ENCODE measurements at places on chromosomes 4 and X.

DNA sequence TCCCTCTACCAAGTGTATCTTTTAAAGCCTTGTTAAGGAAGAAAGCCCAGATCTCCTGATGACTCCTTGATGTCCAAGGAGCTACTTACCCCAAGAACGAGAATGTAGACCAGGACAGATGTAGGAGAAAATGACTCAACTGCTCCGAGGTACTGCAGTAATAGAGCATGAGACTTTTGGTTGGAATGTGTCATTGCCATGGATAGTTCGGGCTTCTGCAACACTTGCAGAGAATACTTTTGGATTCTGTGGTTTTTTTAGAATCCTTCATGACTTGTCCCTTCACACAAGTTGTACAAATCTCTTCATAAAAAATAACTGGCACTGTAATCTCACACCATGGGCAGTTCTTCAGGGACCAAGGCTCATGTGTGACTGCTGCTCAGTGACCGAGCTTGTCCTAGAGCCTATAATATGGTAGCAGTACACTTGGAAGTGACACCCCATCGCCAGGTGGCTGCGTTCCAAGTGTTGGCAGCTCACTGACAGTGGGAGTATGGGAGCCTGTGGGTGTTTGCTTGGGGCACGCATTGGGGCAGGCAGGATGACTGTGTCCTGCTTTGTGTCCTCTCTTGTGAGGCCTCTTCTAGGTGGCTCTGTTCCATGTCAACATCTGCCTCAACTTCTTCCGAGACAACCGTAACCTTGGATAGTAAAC is 87.9 kb upstream of the WDR1 start:
- peak; percentile 6 for DNase-seq

- DNase-seq = peak; percentile 37
Observed at GRCh38 chrX:45143455-45143854, 57.2 kb downstream of the DIPK2B start.

GRCh38 chrX:97367125-97367524 is 483.4 kb downstream of the RPA4 start:
- no peak for DNase-seq

DNA sequence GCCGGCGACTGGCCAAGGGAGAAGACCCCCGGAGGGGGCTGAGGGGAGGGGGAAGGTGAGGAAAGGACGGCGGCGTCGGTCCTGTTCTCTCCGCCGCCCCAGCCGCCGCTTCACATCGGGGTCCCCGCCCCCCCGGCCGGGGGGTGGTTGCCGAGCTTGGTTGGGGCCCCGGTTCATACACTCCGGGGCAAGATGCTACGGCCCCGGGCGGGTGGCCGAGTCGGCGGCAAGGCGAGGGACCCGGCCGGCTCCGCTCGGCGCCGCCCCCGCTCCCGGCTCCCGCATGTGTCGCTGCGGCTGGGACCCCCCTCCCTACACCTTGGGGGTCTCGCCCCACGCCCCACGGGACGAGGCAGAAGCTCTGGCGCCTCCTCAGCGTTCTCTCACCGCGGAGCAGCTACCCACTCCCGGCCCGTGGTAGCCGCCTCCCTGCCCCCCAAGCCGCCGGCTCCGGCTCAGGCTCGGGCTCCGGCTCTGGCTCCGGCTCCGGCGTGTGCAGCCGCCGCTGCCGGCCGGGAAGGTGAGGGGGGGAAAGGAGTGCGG is 461 bp downstream of the FBXW7 start:
- DNase-seq = no peak

DNA sequence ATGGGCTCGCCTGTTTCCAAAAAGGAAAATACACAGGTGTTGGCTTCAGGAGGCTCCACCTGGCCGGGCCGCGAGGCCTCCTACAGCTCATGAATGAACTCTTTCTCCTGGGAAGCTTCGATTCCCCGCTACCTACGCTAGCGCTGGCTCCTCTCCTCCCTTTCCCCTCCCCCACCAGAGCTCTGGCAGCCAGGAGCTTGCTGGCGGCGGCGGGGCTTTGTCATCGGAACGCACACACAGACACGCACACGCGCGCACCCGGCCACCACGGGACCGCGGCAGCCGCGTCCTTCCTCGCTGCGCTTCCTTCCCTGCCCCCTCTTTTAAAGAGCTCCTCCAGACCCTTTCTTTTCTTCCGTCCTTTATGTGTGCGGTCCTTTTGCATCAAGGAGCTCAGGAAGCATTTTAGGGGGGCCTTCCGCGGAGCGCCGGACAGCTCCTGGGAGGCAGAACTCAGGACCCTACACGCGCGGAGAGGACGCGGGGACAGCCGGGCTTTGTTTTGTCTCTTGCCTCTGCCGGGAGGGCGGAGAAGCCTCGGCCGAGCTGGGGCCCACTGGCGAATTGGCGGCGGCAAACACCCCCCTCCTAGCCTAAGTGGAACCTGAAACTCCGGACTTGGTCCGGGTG is 70.2 kb upstream of the BCOR start:
- no peak for DNase-seq

DNA sequence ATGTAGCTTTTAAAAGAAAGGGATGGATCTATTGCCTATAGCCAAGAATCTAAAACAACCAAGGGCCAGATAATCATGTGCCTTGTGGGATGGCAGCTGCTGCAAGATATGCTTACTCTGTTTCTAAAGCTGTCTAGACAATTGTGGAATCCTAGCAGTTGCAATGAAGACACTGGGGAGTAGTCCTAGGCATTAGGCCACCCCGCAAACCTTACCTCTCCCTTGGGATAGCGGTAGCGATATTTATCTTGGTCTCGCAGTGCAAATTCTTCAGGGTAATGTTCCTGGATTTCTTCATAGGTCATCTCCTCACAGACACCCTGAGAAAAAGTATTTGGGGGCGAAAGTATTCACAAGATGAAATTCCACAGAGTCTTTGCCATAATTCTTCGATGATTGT is 24.6 kb downstream of the TRO start:
- no peak for DNase-seq

- no peak for DNase-seq
Observed at GRCh38 chrX:103066606-103067005, 2.6 kb upstream of the BEX1 start.

GRCh38 chr4:178463747-178464146 is 1021.5 kb upstream of the AGA start:
- no peak for DNase-seq

DNA sequence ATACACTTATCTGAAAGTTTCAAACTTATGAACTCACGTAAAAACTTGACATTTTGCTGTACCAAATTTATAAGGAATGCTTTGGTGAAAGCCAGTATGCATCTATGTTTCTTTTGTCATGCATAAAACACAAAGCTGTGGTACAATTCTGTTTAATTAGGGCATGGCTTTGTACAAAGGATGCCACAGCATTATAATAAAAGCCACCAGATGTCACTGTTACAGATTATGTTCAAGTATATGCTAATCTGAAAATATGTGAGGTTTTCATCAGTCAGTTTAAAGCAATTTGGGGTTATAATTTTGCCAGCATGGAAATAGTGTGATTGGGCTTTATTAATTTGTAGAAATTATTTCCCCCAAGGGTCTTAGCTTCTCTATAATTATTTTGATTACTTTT is 69.0 kb downstream of the ATOH1 start:
- DNase-seq = no peak

GRCh38 chr4:38390969-38391545 is 272.9 kb upstream of the KLF3 start:
- DNase-seq = no peak

- DNase-seq = no peak
Observed at GRCh38 chrX:42695800-42696358, 82.1 kb downstream of the PPP1R2C start.

- no peak for DNase-seq
Observed at GRCh38 chr4:187414716-187415115, 580.9 kb upstream of the ZFP42 start.

- no peak for DNase-seq
Observed at GRCh38 chr4:24594887-24595286, 10.5 kb upstream of the DHX15 start.

DNA sequence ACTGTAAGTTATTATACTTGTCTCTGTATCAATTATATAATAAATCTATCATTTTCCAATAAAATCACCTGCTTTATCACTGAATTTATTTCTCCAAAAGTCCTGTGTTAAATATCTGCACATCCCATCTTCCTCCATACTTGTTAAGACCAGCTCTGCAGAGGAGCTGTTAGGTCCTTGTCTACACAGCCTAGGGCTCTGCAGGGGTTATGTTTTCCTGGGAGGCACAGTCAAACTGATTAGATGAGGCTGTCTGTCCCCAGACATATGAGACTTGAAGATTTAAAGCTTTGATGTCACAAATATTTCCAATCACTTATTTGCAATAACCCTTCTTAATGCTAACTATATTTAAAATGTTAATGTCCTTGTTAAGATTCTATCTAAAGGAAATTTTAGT is 446.8 kb downstream of the TRAM1L1 start:
- no peak for DNase-seq

GRCh38 chrX:47311932-47312774 is 58.2 kb upstream of the ZNF157 start:
- no peak for DNase-seq

- DNase-seq = no peak
Observed at GRCh38 chr4:185892165-185892564, 80.2 kb upstream of the SORBS2 start.

- DNase-seq = no peak
Observed at GRCh38 chr4:89263265-89263664, 44.3 kb downstream of the GPRIN3 start.

DNA sequence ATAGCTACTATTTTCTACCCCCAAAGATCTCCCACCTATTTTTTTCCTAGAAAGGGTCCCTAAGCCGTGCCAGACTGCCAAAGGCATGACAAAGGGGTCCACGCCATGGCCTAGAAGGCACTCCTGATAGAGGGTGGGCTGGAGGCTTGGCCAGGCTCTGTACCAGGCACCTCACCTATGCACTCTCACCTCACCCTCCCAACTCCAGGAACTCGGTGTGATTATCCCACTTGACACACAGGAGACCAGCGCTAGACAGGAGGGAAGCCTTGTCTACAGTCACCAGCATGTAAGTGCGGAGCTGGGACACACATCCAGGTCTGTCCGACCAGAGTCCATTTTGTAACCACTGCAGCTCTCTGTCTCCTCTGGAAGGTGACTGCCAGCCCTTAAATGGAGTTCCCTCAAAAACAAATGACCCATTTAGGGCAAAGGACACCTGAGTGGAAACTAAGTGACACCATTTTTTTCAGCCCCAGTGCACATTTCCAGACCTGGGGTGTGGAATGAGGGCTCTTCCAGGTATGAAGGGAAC is 106.4 kb downstream of the RTL5 start:
- no peak for DNase-seq

- no peak for DNase-seq
Observed at GRCh38 chr4:184808713-184809050, 17.1 kb downstream of the ACSL1 start.

- DNase-seq = no peak
Observed at GRCh38 chrX:111519215-111519614, 7.8 kb downstream of the SERTM2 start.

- DNase-seq = no peak
Observed at GRCh38 chr4:123037804-123038203, 115.4 kb upstream of the NUDT6 start.

DNA sequence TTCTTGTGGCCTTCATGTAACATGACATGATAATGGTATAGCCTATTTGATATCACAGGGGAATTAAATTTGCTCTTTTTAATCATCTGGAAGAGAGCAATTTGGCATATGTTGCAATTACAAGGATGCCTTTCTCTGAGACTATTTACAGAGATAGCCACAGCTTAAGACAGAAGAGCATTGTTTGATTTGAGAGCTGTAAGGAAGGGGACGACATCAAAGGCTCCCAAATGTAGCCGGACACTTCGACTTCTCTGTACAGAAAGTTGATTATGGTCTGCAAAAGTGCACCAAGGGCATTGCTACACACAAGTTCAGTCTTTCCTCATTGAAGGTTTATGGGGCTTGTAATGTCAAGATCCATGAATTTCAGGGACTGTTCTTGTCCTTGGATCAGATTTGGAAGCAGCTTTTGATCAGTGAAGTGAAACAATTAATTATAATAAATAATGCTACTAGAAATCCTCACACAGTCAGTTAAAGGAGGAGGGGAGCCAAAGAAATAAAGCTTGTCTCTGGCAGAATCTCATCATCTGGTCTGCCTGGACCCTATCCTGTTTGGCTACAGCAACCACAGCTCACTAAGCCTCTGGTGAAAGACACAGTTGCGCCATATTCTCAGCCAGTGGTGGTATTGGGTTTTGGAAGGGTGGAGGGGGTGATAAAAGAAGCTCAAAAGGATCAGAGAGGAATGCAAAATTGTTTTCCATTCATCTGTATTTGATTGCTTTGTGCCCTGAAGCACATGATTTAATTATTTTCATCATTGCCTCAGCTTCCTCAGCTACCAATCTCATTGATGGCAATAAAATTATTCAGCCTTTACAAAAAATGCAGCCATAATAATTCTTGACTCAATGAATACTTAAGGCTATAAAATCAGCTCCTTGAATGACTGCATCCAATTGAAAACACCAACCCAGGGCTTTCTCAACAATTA is 654.3 kb upstream of the LCORL start:
- no peak for DNase-seq

DNA sequence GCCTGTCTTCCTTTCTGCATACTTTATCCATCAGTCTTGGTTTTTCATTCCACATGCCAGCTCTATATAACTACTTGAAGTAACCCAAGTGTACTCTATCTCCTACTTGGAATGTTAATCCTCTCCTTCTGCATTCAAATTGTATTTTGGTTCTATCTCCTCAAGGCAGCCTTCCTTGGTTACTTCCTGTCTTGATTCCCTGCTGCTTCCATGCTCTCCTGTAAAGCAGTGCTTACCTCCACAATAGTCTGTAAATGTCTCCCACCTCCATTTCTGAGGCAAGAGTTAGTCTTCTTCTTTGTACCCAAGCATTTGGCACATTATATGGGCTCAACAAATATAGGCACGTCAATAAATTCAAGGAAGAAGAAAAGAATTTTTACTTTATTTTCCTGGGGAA is 298.4 kb downstream of the ARHGAP24 start:
- no peak for DNase-seq

GRCh38 chrX:69149466-69150280 is 15.6 kb downstream of the PJA1 start:
- no peak for DNase-seq

GRCh38 chr4:142203505-142203904 is 567.1 kb downstream of the IL15 start:
- DNase-seq = no peak

- DNase-seq = no peak
Observed at GRCh38 chr4:31228068-31228467, 507.9 kb downstream of the PCDH7 start.

- no peak for DNase-seq
Observed at GRCh38 chrX:28127662-28128061, 146.4 kb upstream of the DCAF8L1 start.

DNA sequence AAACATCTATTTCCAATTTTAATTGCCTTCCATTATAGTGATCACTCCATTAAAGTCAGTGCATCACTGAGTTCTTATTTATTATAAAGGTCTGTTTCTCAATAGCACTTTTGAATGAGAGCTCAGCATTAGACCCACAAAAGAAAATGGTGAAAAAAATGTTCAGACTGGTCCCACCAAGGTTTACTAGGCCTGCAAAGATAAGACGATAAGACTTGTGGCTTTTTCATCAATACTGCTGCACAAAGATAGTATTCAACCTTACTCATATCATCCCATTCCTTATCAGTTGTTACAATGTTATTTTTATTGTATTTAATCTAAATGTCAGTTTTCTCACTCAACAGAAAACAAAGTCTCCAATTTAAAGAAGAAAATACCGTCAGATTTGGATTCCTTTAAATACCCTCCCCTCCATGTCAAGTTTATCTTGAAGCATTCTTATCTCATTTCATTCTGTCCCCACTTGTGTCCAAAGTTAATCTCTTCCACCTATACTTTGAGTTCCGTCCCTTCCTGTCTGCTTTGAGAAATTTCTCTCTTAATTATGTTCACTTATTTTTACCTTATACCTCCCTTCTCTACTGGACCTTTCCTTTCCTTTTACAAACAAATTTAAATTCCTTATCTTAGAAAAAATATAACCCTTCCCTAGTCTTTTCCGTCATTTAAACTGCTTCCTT is 140.0 kb downstream of the GASK1B start:
- no peak for DNase-seq
